ENCODE measurements at places on chromosomes 11 and 22. TPM values are rescaled to one million over a fixed set of nuclear protein-coding genes. Genes with fewer than 3 reads are reported as not detected.

- no peak for DNase-seq
Measured at GRCh38 chr11:109424901-109425300, 2.9 kb downstream of the C11orf87 start.

GRCh38 chr22:19599626-19600243 lies 75.5 kb upstream of the CLDN5 start:
- no peak for DNase-seq

DNA sequence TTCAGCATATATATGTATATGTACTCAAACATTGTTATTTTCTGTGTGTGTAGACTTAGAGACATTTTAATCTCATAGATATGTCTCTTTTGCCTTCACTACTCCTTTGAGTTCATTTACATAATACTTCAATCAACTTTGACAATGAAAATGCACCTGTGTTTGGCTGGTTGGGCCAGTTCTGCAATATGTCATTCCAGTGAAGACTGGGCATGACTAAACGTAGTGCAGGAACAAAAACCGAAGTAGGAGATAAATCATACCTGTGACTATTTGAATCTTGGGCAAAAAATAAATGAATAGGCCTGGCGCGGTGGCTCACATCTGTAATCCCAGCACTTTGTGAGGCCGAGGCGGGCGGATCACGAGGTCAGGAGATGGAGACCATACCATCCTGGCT lies 640.0 kb upstream of the ANO3 start:
- no peak for DNase-seq

GRCh38 chr11:2137202-2138067 lies 1.8 kb downstream of the IGF2 start:
- no peak for DNase-seq

- no peak for DNase-seq
Measured at GRCh38 chr11:18329196-18329870, 7.0 kb downstream of the GTF2H1 start.

DNA sequence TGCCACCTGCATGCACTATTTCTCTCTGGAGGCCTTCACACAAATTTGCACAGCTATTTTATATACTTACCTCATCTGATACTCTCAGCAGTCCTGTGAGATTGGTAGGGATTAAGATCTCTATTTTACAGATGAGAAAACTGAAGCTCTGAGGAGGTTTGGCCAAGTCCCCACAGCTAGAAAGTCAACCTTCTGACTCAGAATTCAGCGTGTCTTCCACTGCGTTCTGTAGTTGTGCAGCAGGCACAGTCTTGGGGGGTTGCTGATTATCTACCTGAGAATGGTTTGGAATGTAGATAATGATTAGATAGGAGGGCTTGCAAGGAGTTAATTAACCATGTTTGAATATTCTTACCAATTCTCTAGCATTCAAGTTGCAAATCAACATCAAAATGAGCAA lies 2.5 kb upstream of the SORL1 start:
- no peak for DNase-seq

- DNase-seq, result no peak
Measured at GRCh38 chr22:19762568-19763457, 2.2 kb downstream of the TBX1 start.

The SVIP gene
- total RNA-seq, result 11.6 TPM

The FAM83F gene
- 45.0 TPM for total RNA-seq

The SLC5A12 gene
- 172 TPM for total RNA-seq

The POU2AF2 gene
- total RNA-seq, result 4.4 TPM

The TTC38 gene
- 582 TPM for total RNA-seq

The HTR3A gene
- 0.95 TPM for total RNA-seq

The DTX4 gene
- 41.3 TPM for total RNA-seq

Data from Peyer's patch (tissue), 4 donors.